SHP77 treated with DMSO at 0.1 percent for 48 hours (cell line): ENCODE measurements at places on chromosomes 6 and 20.

- DNase-seq, result no peak
Observed at GRCh38 chr20:39190666-39191570, 228.8 kb downstream of the DHX35 start.

DNA sequence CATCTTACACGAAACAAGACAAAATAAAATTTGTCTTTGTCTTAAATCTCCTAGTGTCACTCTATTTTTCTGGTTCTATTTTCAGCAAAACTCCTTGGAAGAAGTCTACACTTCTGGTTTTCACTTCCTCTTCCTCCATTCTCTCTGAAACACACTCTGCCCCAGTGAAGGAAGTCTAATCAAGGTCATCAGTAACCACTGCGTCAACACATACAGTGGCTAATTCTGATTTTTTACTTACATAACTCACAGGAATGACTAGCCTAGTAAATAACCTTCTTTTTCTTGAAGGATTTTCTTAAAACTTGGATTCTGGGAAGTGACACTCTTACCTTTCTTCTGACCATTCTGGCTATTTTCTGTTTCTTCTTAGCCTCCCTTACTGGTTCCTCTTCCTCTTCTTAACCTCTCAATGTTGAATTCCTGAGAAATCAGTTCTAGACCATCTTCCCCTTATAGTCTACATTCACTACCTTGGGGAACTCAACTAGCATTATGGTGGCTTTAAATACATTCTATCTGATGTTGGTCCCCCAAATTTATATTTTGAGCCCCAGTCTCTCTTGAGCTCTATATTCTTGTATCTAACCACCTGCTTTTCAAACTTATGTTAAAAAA, 37.5 kb downstream of the AIG1 start:
- no peak for DNase-seq

GRCh38 chr20:32448306-32449056, 90.3 kb downstream of the ASXL1 start:
- no peak for DNase-seq

DNA sequence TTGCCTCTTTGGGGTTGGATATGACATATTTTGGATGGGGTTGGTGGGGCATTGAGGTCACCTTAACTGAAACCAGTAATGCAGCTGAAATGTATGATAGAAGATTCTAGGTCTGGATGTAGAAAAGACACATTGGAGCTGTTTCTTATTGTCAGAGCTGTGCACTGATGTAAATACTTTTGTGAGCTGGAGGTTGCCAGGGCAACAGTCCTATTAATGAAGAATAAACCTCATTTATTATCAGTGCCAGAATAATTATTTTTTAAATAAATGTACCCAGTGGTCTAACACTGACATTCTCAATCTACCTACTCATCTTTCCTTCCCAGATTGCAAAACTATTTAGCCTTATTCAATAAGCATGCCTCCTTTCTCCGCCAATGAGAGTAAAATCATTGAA, 57.0 kb downstream of the CAP2 start:
- no peak for DNase-seq

GRCh38 chr20:21554985-21555384, 41.1 kb upstream of the NKX2-2 start:
- DNase-seq, result no peak

DNA sequence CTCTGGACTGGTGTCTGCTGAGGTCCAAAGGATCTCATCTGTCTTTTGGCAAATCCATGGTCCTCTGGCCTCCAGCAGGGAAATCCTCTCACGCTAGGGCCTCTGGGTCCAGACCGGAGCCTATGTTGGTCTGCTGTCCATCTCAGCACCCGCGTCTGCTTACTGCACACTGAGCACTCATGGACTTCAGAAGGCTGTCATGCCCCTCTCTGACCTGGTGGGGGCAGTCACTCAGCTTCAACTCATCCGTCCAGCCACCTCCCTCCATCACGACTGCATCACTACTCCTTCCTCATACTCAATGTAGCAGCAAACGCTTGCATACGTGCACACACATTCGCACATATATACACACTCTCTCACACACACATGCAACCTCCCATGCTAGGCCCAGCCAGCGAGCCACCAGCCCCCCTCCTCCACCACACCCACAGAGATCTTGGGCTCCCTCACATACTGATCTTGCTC, 33.3 kb downstream of the GABRR2 start:
- DNase-seq, result peak; percentile 6

DNA sequence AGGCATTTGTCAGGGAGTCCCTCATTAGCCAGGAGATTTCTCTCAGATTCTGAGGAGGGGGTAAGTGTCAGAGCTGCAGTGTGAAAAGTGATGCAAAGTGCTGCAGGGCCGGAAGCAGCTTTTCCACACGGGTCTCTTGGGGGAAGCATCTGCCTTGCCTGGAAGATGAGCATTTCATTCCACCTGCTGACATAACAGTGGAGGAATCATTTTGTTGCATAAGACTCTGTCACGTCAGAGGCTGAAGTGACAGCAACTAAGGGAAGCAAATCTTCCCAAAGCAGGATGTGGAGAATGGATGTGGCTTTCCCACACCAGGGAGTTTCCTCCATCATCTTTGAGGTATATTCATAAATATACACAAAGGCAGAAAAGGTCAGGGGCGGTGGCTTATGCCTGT, 22.8 kb downstream of the DCBLD1 start:
- DNase-seq, result no peak

DNA sequence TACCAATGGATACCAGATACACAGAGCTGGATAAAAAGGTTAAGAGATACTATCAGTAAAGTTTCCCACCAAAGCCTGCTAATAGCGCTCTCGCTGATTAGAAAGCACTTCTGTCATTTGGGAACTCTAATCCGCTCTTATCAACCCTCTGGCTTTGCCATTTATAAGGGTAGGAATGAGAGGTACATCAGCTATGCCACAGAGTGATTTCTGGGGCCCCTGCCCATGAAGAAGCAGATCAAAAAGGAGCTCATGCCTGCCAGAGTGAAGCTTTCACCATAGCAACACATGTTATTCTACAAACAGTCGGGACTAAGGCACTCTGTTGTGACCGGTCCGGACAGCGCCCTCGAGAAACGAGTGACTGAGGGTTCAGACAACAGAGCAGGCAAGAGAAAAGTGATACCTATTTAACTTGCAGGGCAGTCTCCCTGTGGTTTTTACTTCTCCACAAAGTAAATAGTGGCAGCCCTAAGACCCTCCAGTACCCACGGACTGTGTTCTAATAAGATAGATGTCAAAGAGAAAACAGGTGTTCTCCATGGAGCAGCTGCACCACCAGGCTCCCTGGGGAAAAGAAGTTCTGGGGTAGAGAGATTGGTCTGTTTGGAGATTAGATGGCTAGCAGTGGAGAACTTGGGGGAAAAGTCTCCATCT, 5.6 kb downstream of the TRAM2 start:
- no peak for DNase-seq

DNA sequence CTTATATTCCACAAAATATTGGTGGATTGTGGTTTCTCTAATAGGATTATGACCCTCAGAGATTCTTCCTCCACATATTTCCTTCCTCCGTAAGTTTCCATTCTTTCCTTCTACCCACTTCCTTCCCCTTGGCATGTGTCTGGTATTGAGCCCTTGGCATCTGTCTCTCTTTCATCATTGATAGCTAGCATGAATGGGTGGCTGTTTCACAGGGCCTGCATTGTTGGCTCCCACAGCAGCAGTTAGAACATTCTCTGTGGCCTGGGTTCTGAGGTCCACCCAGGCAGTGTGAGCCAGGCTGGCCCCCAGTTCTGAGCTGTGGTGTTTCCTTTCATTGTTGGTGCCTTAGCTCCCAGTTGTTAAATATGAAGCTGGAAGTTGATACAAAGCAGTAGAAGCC, 125.3 kb downstream of the ANKS1A start:
- DNase-seq, result no peak

GRCh38 chr20:35150846-35151579, 3.9 kb upstream of the EDEM2 start:
- DNase-seq, result no peak

GRCh38 chr6:40148882-40149573, 214.8 kb upstream of the MOCS1 start:
- no peak for DNase-seq

GRCh38 chr6:47810885-47811284, 29.1 kb downstream of the OPN5 start:
- no peak for DNase-seq

- no peak for DNase-seq
Observed at GRCh38 chr6:37756135-37756534, 58.5 kb upstream of the MDGA1 start.

DNA sequence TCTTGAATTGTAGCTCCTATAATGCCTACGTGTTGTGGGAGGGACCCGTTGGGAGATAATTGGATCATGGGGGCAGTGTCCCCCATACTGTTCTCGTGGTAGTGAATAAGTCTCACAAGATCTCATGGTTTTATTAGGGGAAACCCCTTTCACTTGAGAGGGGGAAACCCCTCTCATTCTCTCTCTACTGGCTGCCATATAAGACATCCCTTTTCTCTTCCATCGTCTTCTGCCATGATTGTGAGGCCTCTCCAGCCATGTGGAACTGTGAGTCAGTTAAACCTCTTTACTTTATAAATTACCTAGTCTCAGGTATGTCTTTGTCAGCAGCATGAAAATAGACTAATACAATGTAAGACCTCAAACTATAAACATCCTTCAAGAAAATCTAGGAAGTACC, 23.1 kb downstream of the PAQR8 start:
- DNase-seq, result no peak

GRCh38 chr6:22657352-22657980, 88.1 kb downstream of the HDGFL1 start:
- DNase-seq, result no peak

DNA sequence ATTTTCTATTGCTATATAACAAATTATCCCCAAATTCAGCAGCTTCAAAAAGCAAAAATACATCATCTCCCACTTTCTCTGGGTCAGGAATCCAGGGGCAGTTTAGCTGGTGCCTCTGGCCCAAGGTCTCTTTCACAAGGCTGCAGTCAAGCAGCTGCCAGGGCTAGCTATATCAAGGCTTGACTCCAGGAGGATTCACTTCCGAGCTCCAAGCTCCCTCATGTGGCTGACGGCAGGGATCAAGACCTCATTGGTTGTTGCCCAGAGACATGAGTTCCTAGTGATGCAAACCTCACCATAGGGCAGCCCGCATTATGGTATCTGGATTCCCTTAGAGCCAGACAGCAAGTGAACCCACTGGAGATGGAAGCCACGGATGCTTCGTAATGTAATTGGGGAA, 1.3 kb upstream of the VNN1 start:
- no peak for DNase-seq

- no peak for DNase-seq
Observed at GRCh38 chr20:43559147-43559987, 540 bp downstream of the SGK2 start.

GRCh38 chr6:63527658-63528514, 44.4 kb upstream of the LOC128125822 start:
- DNase-seq, result no peak

DNA sequence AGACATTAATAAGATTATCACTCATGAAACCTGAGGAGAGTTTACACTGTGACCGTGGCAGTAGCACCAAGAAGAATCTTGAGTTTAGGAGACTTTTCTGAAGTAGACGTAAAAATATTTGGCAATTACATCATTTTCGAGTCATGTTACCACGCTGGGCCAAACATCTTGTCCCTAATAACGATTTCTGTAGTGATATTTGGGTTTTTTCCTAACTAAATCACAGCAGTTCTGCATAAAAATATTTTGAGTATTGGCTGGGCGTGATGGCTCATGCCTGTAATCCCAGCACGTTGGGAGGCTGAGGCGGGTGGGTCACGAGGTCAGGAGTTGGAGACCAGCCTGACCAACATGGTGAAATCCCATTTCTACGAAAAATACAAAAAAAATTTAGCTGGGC, 262.4 kb downstream of the PHF3 start:
- DNase-seq, result no peak

GRCh38 chr6:71199736-71200135, 88.9 kb upstream of the OGFRL1 start:
- DNase-seq, result no peak

GRCh38 chr6:4577406-4577805, 198.8 kb upstream of the CDYL start:
- DNase-seq, result no peak

DNA sequence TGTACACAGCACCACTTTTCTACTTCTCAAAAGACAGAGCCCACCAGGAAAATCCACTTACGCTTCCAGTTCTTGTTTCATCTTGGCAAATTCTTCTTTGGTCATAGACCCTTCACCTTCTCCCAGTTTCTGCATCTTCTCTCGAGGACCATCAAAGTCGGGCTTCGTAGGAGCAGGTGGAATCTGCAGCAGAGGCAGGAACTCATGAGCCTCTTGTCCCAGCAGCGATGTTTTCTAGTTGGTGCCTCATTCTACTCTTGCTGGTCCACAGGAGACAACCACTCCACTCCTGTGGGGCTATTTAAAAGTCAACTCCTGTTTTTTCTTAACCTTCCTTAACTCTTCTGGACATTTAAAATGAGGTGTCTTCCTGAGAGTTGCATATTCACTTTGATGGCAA, 14.7 kb downstream of the SNX5 start:
- DNase-seq, result no peak

DNA sequence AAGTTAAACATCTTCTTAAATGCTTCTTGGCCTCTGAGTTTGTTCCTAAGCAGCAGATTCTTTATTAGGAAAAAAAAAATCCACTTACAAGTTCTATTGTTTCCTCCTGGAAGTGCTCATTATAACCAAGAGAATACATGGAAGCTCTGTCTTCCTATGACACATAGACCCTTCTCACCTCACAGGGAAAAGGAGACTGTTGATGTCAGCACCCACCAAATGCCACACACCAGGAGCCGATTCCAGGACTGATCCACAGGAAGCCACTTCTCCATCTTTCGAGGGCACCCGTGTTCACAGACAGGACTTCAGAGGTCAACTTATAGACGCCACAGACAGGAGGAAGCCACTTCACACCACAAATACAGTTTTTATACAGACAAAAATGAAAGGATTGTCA, 13.4 kb upstream of the BNIP5 start:
- DNase-seq, result no peak

- DNase-seq, result no peak
Observed at GRCh38 chr6:15906420-15907016, 222.4 kb upstream of the MYLIP start.

DNA sequence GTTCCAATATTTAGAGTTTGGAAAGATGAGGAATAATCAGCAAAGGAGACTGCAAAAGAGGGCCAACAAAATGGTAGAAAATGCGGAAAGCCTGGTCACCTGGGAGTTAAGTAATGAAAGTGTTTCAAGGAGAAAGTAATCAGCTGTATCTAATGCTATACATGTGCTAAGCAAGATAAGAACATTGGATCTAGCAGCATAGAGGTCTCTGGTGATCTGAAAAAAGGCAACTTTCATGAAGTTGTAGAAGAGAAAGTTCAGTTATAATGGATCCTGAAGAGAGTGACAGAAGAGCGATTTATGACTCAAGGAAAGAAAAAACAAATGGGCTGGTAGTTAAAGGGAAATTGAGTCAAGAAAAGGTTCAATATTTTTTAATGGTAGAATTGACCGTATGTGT, 4.6 kb upstream of the RSPH3 start:
- DNase-seq, result no peak

GRCh38 chr20:9160757-9161156, 91.9 kb downstream of the PLCB4 start:
- DNase-seq, result no peak

DNA sequence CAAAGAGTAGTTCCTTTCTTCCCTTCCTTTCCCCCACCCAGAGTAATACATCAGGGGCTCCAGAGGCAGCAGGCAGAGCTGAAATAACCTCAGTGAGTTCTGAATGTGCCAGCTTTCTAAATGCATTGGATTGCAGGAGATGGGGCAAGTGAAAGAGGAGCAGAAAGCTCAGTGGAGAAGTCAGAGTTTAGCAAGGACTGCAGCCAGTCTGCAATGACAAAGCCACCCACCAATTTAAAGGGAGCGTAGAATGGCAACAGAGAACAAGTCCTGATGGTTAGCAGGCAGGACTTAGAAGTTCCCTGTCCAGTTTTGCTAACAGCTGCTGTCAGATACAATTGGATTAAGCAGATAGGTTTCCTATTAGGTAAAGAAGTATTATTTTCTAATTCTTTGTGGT, 203.4 kb upstream of the RIN2 start:
- DNase-seq, result no peak
